ENCODE measurements at places on chromosomes 4 and X.

- no peak for DNase-seq
Observed at GRCh38 chr4:120079839-120080520, 13.3 kb upstream of the MAD2L1 start.

DNA sequence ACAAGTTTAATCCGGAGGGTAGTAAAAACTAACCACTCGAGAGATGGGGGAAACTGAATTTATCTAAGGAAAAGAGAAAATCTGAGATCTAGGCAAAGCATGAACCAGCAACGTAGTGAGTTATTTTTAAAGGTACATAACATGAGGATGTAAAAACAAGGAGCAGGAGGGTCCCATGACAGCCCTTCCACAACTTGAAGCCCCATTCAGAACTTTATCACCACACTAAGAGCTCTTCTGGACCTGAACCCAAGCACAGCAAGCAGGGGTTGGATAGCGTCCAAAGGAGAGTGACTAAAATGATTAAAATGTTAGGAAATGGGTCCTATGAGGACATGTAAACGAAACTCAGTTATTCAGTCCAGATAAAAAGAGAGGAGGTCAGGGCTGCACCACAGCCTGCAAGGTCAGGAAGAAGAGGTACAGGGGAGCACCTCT, 16.2 kb downstream of the SH3RF1 start:
- no peak for DNase-seq

- no peak for DNase-seq
Observed at GRCh38 chr4:186166852-186167512, 24.4 kb upstream of the CYP4V2 start.

GRCh38 chr4:78899302-78899701, 39.9 kb downstream of the PAQR3 start:
- DNase-seq: no peak

DNA sequence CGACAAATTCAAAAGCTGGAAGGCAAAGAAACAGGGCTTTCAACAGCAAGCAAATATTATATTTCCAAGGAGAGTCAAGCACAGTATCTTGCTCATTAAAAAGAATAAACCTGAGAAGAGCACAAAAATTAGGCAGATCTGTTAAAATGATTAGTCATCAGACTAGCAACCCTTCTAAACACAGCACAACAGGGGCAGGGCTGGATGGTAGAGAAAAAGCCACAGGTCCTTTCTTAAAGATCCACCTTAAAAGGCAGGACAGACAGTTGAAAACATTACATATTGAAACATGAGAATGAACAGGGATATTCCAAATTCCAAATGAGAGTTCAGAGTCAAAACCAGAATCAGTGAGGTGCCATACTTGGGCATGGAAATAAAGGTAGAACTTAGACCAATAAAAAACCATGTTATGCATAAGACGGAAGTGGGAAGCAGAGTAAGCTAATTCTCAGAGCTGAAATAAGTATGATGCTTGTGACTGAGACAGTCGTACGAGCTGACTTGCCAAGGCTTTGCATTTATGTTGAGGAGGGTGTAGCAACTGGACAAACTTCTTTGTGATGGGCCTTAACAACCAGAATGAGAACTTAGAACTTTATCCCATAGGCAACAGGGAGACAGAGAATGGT, 126.9 kb upstream of the FAM9B start:
- DNase-seq: no peak

- no peak for DNase-seq
Observed at GRCh38 chr4:65007841-65008439, 598.7 kb upstream of the TECRL start.

DNA sequence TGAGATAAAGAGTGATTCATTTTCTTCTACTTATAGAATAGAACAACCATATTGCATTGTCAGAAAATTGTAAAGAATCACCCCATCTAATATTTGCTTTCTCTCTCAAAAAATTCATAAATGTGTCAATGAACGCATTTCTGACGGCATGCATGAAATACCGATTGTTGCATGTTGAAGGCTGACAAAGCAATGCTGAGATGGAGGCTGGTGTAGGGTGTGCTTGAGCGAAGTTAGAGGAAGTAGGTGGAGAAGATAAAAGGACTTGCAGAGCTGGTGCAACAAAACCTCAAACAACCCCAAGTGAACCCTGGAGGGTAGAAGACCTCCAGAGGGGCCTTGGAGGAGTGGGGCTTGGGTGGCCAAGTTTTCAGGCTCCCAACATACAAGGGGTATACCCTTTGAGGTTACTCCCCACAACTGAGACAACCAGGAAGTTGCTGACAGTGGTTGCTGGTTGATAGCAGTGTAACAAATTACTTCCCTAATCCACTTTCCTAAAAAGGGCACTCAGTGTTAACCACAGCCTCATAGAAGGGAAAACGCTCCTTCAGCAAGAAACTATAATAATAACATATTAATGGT, 452.7 kb downstream of the NLGN4X start:
- DNase-seq: no peak

GRCh38 chrX:142663330-142664095, 362.2 kb upstream of the SPANXN4 start:
- DNase-seq: no peak

GRCh38 chrX:147899379-147900114, 12.2 kb upstream of the FMR1 start:
- no peak for DNase-seq

DNA sequence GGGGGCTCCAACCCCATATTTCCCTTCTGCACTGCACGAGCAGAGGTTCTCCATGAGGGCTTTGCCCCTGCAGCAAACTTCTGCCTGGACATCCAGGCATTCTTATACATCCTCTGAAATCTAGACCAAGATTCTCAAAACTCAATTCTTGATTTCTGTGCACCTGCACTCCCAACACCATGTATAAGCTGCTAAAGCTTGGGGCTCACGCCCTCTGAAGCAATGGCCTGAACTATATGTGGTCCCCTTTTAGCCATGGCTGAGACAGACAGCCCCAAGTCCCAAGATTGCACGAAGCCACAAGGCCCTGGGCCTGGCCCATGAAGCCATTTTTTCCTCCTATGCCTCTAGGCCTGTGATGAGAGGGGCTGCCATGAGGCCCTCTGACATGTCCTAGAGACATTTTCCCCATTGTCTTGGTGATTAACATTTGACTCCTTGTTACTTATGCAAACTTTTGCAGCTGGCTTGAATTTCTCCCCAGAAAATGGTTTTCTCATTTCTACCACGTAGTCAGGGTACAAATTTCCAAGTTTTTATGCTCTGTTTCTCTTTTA, 468.0 kb upstream of the SLIT2 start:
- no peak for DNase-seq

- no peak for DNase-seq
Observed at GRCh38 chr4:139951021-139951420, 203.0 kb downstream of the MAML3 start.

DNA sequence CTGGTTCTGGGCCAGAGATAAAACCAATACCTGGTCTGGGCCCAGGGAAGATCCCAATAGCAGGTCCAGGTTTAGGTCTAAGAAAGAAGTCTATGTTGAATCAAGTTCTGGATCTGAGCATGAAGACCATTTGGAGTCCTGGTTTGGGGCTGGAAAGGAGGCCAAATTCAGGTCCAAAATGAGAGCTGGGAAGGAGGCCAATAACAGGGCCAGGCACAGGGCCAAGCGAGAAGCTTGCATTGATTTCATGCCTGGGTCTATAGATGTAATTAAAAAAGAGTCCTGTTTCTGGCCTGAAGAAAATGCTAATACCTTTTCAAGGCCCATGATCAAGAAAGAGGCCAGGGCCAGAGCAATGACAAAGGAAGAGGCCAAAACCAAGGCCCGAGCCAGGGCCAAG, 3.4 kb downstream of the GPRASP1 start:
- peak; percentile 7 for DNase-seq

DNA sequence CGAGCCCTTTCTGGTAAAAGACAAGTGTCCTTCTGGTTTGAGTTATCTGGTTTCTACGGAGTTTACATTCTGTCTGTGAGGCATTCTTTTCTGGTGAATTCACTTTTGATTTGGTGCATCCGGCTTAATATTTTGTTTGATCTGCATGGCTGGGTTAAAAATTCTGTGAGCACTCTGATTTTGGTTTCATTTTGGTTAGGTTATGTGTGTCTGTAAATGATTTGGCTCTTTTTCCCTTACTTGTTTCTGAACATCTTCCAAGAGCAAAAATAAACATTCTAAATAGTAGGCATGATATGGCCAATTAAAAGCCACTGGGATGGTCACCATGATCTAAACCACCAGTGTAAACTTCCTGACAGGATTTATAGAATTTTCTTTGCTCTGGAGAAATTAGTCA, 85.7 kb upstream of the PTPN13 start:
- DNase-seq: no peak

DNA sequence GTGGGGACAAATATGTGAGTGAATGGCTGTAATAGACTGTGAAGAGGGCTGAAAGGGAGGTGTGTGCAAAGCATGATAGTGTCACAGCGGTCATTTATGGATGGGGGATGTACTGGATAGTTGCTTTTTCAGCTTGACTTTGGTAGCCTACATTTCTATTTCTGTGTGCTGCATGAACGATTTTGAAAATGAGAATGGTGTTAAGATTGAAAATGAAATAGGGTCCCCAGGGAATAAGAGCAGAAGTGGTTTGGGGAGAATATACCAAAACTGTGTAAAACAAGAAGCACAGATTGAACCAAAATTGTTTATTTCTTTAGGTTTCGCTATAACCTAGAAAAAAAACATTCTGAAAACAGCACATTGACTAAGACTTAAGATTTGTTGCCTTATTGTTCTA, 58.8 kb upstream of the CLNK start:
- no peak for DNase-seq

- DNase-seq: no peak
Observed at GRCh38 chrX:13933851-13934250, 95.8 kb downstream of the GEMIN8 start.
